GF-D8 (cell line): ENCODE measurements at places on chromosomes 1 and 21.

GRCh38 chr1:167429612-167430011 is 88.7 kb downstream of the CD247 start:
- DNase-seq: no peak

DNA sequence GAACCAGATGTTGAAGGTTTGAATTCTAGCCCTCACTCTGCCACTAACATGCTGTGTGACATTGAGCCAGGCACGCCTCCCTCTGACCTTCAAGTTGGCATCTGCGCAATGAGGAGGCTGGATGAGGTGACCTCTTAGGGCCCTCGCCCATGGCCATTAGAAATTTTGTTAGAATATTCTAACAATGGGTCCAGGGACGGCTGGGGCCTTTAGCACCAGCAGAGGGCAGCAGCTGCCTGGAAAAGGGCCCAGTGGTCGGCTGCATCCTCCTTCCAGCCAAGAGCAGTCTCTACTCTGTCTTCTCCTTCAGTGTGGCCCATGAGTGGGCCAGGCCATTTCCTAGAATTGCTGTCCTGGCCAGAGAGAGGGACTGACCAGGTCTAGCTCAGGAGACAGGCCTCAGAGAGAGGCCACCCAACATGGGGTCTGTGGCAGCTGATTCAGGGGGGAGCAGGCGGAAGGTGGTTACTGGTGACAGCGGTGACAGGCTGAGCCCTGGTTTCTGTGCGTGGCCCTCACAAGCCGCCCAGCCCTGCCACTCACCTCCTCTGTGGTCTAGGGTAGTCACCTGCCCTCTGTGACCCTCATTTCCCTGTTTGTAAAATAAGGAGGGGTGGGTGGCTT is 101.3 kb upstream of the ACTL8 start:
- no peak for DNase-seq

- DNase-seq: peak; percentile 93
Observed at GRCh38 chr1:65165269-65165993, 17.4 kb downstream of the AK4 start.

DNA sequence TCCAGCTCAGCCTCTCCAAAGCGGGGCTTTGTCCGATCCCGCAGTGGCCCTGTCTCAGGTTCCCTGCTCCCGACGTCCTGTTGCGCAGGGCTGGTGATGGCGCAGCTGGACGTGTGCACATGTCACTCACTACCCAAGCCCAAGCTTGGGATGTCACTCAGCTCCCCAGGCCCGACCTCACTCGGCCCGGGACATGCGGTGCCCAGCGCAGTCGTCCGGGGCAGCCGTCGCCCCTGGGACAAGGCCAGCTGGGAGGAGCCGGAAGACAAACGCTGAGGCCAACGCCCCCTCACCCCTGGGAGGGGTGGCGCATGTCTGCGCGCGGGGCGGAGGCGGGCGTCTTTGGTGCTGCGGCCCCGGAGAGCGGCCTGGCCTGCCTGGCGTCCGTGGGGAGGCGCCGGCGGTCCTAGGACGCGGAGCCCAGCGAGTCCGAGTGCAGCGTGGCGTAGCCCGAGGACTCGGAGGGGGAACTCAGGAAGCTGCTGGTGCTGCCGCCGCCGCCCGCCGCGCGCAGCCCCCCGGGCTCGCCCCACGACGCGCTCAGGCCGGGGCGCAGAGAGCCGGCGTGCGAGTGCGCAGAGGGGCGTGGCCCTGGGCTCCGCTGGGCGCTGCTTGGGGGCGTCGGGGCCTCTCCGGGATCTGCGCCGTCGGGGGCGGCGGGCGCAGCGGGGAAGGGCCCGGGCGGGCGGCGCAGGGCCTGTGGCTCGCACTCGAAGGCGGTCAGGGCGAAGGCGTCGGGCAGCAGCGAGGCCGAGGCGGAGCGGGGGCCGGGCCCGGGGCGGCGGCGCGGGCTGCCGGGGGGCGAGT is 5.2 kb downstream of the HES3 start:
- DNase-seq: no peak

- no peak for DNase-seq
Observed at GRCh38 chr1:145706086-145706664, 993 bp downstream of the PDZK1 start.

DNA sequence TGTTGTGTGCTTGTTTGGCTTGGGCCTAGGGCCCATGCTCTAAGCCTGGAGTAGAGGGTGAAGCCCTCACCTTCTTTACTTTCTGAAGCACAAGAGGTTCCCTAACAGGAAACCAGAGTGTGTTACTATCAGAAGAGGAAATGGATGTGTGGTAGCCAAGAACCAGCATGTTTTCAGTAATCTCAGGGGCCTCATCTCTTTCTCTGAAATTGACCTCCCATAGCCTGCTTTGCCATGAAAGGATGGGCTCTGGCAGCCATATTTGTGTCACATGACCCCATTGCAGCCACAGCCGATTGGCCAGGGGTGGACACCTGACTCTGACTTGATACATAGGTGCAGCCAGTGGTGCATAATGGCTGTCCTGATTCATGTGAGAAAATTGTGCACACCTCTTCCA is 18.6 kb downstream of the A3GALT2 start:
- DNase-seq: peak; percentile 35

- DNase-seq: no peak
Observed at GRCh38 chr1:59171788-59172187, 125.1 kb upstream of the FGGY start.

GRCh38 chr1:191145834-191146233 is 668.2 kb upstream of the BRINP3 start:
- DNase-seq: no peak

DNA sequence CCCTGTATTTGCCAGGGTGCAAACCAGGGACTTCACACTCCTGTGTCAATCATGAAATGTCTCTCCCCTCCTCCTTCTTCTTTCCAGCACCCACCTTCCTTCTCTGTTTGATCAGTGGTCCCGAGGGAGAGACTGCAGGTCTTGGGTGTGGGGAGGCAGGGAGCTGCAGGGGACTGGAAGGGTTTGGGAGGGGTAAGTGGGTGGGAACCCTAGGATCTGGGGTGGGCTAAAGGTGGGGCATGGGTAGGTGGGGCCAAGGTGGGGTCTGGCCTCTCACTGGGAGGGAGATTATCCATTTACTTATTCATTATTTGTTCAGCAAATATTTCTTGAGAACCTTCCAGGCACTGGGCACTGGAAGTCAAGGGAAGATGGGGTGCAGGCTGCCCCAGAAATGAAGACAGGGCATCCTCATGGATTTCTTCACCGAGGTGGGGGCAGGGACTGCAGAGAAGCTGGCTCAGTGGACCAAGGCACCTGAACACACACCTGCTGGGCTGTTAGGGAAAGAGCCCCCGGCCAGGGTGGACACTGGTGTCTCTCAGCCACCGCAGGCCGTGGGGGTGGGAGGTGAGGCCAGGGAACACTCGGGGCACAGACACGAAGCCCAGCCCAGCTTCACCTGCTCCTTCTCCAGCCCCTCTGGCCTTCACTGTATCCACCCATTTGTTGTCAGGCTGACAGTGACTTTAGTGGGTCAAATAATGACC is 193.9 kb upstream of the C1orf174 start:
- DNase-seq: no peak

DNA sequence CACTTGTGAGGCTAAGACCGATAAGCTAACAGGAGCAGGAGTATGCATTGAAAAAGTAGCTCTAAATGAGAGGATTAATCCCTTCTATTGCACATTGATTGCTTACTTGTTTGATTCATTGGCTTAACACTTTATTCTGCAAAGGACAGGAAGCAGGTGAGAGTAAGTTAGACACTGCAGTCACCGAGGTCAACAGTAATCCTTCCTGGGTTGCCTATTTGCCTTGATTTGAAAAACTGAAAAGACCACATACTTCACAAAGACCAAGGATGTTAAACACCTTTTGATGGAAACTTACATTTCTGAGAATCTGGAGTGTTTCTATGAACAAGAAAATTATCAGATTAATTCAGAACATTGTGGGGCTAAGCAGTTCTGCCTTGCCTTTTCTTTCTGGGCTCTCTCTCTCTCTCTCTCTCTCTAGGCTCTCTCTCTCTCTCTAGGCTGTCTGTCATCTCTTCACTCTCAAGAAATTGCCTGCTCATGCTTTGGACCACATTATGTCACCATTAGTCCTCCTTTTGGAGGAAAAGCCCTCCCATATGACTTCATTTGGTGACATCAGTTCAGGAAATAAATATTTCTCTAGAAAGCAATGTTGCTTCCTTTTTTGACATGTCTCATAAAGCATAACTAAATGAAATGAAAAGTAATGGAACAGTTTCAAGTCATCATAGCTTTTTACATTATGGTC is 103.8 kb downstream of the TNFSF18 start:
- DNase-seq: no peak

GRCh38 chr1:52904927-52905698 is 16.4 kb downstream of the ECHDC2 start:
- DNase-seq: no peak

- DNase-seq: no peak
Observed at GRCh38 chr1:234989019-234989418, 139.6 kb downstream of the TOMM20 start.

DNA sequence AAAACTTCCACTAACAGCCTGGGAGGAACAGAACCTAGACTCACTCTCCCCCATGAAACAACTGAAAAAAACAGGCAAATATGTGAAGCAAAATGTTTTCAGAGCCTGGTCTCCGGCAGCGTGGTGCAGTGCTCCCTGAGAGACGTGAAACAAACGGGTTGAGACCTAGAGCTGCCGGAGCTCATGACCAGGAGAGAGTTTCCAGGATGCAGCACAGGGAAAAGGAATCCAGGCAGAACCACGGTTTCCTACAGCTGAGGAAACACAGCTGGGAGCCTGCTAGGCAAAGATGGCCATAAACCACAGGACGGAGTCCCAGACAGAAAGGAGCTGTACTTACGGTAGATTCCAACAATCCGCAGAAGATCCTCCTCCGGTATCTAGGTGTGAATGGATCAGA is 20.2 kb upstream of the SLC19A1 start:
- DNase-seq: no peak

GRCh38 chr1:60694980-60695379 is 387.4 kb upstream of the NFIA start:
- DNase-seq: no peak

DNA sequence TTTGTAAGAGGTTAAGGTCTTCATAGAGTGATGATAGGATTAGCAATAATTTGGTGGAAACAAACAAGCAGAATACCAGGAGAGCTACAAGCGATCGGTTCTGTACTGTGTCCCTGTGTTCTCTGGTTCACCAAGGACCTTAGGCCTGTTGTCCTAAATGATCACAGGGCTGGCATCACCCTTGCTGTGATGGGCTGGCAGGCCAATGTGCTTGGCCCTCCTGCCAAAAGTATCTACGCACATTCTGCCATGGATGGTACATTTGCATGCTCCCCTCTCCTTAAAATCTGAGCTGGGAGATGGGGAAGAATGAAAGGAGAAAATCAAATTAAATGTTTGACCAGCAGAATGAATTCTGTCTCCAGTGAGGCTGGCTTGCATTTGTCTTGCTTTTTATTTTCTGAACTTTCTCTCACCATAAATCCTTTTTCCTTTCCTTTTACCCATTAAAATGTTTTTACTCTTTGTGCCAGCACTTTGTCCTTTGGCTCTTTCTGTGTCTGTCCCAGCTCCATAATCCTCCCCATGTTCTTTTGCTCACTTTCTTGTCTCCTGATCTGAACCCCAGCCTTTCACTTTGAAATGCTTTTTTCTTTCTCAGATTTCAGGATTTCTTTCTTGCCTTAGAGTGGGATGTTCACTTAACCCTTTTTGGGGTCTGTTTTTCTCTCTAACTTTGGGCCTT is 51.7 kb downstream of the PBX1 start:
- no peak for DNase-seq

GRCh38 chr1:53732409-53732808 is 6.6 kb downstream of the GLIS1 start:
- DNase-seq: no peak

GRCh38 chr21:45994086-45994661 is 12.6 kb downstream of the COL6A1 start:
- no peak for DNase-seq

GRCh38 chr1:28976248-28976647 is 61.9 kb downstream of the EPB41 start:
- no peak for DNase-seq

- DNase-seq: no peak
Observed at GRCh38 chr21:46001821-46002681, 20.5 kb downstream of the COL6A1 start.

GRCh38 chr1:19967808-19968207 is 11.6 kb downstream of the PLA2G2A start:
- no peak for DNase-seq

DNA sequence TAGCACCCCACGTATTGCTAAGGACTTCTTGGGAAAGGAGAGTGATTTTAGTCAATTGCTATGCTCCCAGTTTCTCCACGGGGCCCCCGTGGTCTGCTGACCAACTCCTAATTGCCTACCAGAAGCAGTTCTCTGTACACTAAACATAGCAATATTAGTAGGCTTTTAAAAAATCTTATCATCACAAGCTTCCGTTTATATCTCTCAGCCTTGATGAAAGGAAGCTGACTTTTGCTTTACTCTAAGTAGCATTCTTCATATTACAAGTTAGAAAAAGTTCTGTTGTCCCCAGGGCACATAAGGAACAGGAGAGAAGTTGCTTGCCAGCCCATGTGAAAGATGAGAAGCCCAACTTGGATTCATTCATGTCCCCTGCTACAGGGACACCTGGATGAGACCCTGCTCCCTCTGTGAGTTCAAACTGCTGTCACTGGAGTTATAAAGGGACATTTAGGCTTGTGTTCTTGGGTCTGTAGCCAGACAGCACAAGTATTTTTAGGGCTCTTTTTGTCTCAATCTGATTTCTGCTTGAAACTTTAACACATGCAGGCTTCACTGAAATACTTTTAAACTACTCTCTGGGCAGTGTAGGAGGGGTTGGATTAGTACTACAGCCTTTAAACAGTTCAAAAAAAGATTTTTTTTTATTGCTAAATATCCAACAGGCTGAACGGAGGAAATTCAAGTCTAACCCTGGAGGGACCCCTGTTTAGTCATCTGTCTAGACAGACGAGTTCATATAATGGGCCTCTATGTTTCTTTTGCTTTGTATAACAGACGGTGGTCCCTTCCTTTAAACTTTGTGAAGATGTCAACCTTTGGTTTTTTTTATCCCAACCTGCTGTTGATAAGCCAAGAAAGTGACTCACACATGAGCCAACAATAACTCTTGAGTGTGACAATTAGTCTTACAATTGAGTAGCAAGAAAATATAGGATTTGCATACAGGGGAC is 29.5 kb downstream of the TGFB2 start:
- DNase-seq: no peak

DNA sequence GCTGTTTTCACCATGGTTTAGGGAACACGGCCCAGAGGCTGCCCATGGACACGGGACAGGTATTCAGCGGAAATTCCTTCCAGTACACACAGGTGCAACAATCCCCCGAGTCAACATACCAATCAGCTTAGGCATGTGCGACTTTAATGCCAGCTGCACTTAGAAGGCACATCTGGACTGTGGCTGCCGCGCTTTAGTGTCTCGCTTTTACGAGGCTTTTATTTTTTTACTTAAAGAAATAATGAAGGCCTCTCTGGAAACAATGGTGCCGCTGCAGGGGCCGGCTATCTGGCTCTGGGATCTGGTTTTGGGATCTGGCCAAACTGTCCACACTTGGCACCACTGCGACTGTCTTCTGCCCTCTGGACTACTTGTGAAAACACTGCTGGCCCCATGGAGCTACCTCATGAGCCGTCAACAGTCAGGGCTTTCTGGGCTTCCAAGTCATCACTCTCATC is 55.5 kb downstream of the SLC66A1 start:
- DNase-seq: no peak

- DNase-seq: no peak
Observed at GRCh38 chr1:84390226-84390625, 8.1 kb upstream of the DNASE2B start.
